Daoy (cell line): ENCODE measurements at places on chromosomes 5 and 9. TPM values are rescaled to one million over a fixed set of nuclear protein-coding genes. Genes with fewer than 3 reads are reported as not detected.

GRCh38 chr9:101333490-101333889, 51.3 kb downstream of the BAAT start:
- DNase-seq, result no peak

DNA sequence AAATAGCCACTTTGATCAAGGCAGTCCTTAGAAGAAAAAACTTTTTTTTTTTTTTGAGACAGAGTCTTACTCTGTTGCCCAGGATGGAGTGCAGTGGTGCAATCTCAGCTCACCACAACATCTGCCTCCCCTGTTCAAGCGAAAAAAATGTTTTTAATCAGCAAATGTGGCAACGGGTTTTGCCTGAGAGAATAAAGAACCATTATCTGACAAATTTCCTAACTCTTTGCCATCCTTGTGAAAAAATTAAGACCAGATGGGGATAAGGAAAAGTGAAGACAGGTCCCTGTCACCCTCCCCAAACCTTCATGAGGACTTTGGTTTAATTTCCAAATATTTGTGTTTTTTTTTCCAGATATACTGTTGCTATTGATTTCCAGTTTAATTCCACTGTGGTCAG, 107.3 kb upstream of the SPOCK1 start:
- DNase-seq, result no peak

SKIC3 gene
- total RNA-seq, result 62.5 and 71.6 TPM in 2 replicates

DNA sequence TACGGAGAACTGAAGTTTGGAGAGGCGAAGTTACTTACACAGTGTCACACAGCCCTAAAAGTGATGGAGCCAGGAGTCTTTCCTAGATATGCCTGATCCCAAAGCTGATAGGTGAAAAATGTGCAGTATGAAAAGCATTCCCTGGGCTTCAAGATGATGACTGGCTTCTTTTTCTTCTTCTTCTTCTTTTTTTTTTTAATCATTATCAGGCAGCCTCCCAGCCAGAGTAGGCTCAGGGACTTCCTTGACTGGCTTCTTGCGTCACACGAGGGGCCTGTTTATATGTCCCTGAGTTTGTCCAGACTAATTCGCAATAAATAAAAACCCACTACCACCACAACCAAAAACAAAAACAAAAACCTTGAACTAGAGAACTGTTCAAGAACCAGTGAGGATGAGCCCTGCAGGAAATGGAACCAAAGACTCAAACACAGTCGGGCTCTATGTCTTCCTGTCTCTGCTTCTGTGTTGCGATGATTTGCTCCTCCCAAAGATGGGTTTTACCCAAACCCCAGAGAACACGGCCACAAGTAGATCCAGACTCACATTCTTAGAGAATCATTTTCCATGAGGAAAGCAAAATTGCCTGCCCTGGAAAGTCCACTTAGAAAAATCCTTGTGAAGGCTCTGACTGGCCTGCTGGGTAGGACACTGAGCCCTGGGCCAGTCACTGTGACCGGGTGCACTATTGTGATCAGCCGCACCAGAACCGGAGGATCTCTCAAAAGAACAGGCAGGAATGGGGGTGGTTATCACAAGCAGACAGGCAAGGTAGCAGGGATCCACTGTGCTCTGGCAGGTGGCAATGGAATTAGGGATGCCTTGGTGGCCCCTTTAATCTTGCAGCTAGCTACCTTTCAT, 38.0 kb upstream of the ADAM19 start:
- no peak for DNase-seq

SAP30L gene
- total RNA-seq, result 15.8 and 16.2 TPM in 2 replicates

NNT gene
- 16.1 and 17.2 TPM in 2 replicates for total RNA-seq

- peak; percentile 33 for DNase-seq
These were observed 127.6 kb downstream of the SLF1 start for GRCh38 chr5:94745786-94746730.

GADD45G gene
- 9.3 and 22.6 TPM in 2 replicates for total RNA-seq

SHOC1 gene
- not detected in 2 replicates for total RNA-seq

DNA sequence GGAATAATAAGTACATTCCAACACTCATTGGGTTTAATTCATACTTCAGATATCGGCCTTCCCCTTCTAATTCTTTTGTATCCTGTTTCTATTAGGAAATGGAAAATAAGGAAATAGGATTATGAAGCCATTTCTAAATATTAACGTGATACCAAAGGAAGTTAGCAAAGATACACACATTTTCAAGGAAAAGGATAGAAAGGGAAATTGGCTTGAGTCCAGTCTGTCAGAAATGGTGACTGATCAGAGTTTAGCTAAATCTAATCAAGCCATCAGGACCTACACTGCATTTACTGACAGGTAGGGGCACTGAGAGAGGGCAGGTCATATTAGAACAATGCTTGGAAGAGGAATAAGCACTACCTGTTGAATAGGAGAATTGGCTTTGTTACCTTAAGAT, 3.1 kb downstream of the TRPM3 start:
- DNase-seq, result no peak

GRCh38 chr5:145921211-145921610, 15.2 kb upstream of the SH3RF2 start:
- DNase-seq, result peak; percentile 84

DNA sequence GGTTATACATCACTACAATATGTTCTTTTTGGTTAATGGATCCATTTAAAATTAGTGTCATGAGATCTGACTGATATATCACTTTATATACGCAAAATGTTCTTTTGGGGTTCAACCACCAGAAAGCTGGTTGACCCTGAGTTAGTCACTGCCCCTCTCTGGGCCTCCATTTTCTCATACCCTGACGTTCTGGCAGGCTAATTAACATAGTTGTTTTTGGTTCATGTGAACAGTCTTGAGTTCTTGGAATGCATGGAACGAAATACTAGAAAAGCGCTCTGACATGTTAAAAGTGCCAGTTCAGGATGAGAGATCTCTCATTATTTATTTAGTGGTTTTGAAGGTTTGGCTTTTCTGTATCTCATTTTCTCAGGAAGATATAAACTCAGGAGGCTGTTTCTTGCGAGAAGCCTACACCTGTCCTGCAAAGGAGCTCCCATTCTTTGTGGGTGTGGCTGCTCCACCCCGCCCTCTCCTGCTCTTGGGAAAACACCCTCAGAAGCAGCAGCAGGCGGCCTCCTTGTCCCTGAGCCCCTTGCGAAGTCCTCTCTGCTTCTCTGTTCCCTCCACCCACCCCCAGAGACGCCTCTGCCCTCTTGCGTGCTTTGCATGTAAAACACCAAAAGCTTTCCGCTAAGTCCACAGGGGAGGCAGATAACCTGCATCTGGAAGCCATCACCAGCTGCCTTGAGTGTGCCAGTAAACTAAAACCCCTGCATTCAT, 302.4 kb upstream of the PANK3 start:
- no peak for DNase-seq
